M059J (cell line): ENCODE measurements at places on chromosomes 5 and 9. TPM values are rescaled to one million over a fixed set of nuclear protein-coding genes. Genes with fewer than 3 reads are reported as not detected.

C9orf50 gene
- 0.10 TPM in 1 of 2 replicates, not detected in the other for total RNA-seq

QRFP gene
- total RNA-seq = not detected in 2 replicates

GALNT12 gene
- 0.76 and 0.81 TPM in 2 replicates for total RNA-seq

DNA sequence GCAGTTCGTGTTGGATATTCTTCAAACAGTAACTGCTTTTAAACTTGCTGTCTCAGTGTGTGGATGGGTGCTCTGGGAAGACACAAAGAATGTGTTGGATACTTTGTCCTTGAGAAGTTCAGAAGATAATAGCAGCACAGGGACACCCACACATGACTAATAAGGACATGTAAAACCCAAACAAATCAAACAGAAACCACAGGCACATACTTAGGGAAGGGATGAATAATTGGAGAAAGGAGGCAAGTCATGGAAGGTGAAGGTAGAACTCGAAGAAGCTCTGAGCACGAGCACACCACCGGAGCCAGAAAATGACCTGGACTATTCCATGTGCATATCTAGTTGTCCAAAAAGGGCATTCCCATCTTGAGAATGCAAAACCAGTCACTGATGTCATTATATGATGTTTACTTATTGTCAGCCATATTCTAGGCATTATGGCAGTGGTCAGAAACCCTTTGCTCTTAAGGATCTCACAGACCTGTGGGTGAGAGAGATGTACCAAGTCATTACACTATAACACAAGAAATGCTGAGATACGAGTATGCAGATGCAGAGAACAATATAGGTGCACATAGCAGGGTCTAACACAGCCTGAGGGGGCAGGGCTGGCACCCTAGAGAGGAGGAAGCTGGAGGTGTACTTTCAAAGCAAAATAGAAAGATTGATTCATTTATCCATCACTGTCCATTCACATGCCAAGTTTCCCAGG is 152.9 kb downstream of the PIK3R1 start:
- peak; percentile 81 for DNase-seq

DNA sequence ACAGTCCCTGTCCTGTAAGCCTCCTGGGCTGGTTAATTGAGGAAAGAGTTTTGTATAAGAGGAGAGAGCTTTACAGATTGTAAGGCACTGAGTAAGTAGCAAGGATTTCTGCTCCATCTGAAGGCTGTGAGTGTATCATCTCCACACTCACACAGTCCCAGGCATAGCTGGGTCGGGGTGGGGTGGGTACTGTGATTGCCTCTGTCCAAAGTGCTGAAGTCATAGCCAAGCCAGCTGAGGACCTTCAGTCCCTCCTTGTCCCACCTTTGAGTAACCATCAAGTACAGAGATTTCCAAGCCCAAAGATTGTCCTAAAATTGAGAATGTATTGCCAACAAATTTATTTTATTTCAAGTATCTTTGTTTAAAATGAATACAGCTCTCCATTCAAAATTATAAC is 5.5 kb upstream of the DNAJB5 start:
- DNase-seq = peak; percentile 35

GRCh38 chr9:127170103-127170502 is 47.7 kb upstream of the ANGPTL2 start:
- DNase-seq = no peak

DNA sequence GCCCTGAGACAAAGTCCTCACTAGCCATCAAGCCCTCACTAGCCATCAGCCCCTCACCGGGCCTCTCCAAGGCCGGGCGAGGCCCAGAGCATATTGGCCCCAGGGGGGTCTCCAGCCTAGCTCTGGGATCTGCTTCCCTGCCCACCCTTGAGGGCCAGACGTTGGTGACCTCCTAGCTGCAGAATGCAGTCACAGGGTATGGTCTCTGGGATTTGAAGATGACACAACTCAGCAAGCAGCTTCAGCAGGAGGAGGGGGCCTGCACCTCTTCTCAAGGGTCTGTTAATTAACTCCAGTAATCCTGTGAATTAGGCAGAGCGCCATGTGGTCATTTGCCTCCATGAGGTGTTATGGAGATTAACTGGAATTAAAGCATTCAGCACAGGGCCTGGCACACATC is 116.9 kb upstream of the SPOCK1 start:
- DNase-seq = no peak

DNA sequence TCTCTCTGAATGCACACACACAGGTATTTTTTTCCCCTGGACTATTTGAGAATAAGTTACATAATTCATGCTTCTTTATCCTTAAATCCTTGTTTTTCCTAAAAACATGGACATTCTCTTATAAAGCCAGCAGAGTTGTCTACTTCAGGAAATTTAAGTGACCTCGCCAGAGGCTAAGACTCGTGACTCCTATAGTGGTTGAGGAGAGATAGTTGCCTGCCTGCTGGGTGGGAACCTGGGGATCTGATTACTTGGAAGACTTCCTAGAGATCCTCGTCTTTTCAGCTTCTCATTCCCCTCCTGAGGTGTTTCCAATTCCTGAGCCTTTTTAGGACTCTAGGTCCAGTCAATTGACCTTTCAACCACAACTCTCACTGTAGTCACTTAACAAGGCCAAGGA is 5.5 kb downstream of the SLC30A5 start:
- DNase-seq = no peak

DNA sequence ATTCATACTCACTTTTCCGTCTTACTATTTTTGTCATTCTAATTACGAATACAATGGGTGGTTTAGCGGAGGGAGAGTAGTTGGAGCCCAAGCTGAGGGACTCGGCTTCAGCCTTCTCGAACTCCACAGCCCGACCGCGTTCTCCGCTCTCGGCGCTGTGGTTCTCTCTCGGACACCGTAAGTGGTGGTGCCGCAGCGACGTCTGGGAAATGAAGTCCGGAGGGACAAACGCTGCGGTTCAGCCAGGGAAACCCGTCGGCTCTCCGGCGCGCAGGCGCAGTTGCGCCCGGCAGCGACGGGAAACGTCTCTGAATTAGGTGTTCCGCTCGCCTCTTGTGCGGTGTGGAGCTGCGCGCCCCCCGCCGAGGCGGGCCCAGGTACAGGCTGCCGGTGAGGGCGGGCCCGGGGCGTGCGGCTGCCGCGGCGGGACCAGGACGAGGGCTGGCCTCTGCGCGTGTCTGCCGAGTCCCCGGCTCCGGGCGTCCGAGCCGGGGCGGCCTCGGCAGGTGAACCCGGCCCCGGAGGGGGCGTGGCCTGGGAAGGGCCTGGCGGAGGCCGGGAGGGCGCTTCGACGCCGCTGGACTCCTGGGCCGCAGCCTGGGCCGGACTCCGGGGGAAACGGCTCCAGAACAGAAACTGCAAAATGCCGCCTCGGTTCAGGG is at the start of gene ZNF879:
Gene ZNF879 (plus strand): TSS at position 277 of the 662 bp plus-strand sequence. CDS start 1,201 bp downstream, outside the sequence.
- DNase-seq = peak; percentile 60

DNA sequence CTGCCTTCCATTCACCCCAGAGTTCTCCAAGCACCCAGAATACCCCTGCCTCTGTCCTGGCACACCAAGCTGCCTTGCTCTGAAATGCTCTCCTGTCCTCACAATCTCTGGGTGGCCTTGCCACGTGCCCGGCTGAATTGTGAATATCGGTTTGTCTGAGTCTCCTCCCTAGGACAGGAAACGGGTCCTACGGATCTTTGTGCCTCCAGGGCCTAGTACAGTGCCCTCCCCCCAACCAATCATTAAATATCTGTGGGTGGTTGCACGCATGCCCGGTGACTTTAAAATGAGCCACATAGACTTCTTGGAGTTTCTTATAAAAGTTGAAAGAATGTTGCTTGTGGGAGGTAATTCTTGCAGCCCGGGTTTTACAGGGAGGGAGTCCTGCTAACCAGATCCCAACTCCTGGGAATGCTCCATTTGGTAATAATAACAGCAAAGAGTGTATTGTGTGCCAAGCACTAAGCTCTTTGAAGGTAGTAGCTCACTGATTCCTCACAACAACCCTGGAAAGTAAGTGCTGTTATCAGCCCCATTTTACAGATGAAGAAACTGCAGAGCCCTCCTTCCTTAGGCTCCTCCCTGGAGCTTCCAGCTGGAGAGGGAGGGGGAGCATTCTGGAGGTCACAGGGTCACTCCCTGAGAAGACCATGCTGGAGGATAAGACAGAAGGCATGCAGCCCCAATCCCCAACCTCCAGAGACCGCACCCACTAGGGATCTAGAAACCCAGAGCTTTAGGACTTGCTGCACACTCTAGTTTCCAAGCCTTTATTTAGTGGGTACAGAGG is 23.4 kb downstream of the URM1 start:
- DNase-seq = no peak

GRCh38 chr5:24005384-24005783 is 498.0 kb downstream of the PRDM9 start:
- DNase-seq = no peak

GRCh38 chr5:77139001-77139400 is 51.9 kb upstream of the ZBED3 start:
- no peak for DNase-seq

GRCh38 chr9:92941861-92942260 is 5.5 kb upstream of the FGD3 start:
- DNase-seq = no peak

GRCh38 chr9:14031810-14032209 is 282.1 kb downstream of the NFIB start:
- DNase-seq = no peak

- no peak for DNase-seq
Observed at GRCh38 chr5:4013106-4013898, 417.7 kb downstream of the IRX1 start.

- peak; percentile 48 for DNase-seq
Observed at GRCh38 chr5:12204761-12205160, 300.5 kb upstream of the CTNND2 start.

GRCh38 chr9:132032238-132032950 is 47.3 kb downstream of the MED27 start:
- DNase-seq = no peak

GRCh38 chr5:22947921-22948320 is 94.8 kb upstream of the CDH12 start:
- no peak for DNase-seq
